Kidney capillary endothelial cell (primary cell): ENCODE measurements at places on chromosomes 11 and 22.

DNA sequence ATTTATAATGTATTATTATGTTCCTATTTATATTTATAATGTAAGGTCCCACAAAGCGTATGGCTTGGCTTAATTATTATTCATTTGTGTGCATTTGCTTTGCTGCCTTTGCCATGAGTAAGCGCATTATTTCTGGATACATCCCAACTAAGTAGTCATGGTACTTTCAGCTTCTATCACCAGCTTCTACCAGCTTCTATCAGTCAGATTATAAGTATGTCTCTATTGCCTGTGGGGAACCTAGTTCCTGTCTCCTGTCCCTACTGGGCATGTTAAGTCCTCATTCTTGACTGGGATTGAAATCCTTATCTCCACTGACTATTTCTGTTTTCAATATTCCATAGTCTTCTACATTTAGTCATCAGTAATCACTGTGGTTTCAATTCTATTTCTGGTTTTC, 33.5 kb upstream of the OR10W1 start:
- no peak for DNase-seq

GRCh38 chr11:67020949-67021348, 2.0 kb upstream of the SYT12 start:
- no peak for DNase-seq

- no peak for DNase-seq
These were observed 6.4 kb downstream of the HIPK3 start for GRCh38 chr11:33263549-33263948.

GRCh38 chr11:39817241-39817640, 1642.2 kb downstream of the LRRC4C start:
- no peak for DNase-seq

GRCh38 chr11:128810784-128811514, 56.1 kb downstream of the KCNJ1 start:
- no peak for DNase-seq
